HCEC 1CT (cell line): ENCODE measurements at places on chromosomes 1 and 21.

DNA sequence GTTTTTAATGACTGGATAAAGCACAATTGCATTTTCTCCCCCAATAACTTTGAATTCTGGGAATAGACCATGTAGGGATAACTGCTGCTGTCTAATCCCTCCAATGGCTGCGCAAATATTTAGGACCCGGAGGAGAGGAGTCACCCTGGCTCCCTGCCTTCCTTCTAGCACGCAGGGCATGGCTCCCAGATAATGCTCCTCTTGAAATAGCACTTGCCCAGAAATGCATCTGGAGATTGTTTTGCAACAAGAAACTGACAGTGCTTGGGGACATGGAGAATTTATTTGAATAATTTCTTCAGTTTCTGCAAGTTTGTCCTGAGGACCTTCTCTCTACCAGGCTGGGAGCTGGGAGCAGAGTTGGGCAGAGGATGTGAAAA lies 83.5 kb downstream of the MAN1C1 start:
- DNase-seq, result no peak

DNA sequence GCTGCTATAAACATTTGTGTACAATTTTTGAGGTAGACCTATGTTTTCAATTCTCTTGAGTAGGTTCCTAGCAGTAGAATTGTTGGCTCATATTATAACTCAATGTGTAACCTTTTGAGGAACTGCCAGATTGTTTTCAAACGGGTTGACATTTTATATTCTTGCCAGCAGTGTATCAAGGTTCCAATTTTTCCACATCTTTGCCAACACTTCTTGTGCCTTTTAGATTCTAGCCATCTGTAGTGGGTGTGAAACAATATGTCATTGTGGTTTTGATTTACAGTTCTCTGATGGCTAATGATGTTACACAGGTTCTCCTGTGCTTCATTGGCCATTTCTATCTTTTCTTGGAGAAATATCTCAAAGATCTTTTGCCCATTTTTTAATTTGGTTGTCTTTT lies 36.4 kb downstream of the MAP3K7CL start:
- DNase-seq, result no peak

DNA sequence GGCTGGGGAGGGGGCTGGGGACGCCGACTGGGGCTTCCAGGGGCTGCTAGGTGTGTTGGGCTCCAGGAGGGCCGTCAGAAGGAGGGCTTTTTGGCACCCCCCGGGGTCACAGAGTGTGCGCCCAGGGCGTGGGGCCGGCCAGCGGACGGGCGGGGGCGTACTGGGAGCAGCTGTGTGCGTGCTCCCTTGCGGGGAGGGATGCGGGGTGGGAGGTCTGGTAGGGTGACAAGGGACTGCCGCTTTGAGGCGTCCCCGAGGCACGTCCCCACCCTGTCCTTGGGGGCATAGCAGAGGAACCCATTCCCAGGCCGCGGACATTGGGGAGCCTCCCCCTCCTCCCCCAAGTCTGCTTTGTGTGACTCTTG lies 1.1 kb downstream of the FOXO6 start:
- DNase-seq, result no peak

GRCh38 chr1:151013518-151013917 lies 5.3 kb downstream of the PRUNE1 start:
- DNase-seq, result no peak

DNA sequence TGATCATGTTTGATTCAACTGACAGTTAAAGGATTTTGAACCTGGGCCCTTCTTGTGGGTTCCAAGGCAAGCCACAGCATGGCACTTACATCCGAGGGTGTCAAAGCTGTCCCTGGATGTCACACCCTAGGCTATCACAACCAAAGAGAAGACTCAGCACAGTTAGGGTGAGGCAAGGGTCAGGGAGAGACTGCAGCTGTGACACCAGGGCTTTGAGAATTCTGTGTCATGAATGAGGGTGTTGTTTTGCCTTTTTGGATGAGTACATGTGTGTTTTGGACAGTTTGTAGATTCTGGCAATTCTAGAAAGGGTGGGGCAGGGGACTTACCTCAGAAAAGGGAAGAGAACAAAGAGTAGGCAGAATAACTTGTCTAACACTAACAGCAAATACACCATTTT lies 37.8 kb upstream of the ZNF326 start:
- DNase-seq, result no peak

GRCh38 chr1:166062421-166063070 lies 104.3 kb downstream of the FAM78B start:
- no peak for DNase-seq

DNA sequence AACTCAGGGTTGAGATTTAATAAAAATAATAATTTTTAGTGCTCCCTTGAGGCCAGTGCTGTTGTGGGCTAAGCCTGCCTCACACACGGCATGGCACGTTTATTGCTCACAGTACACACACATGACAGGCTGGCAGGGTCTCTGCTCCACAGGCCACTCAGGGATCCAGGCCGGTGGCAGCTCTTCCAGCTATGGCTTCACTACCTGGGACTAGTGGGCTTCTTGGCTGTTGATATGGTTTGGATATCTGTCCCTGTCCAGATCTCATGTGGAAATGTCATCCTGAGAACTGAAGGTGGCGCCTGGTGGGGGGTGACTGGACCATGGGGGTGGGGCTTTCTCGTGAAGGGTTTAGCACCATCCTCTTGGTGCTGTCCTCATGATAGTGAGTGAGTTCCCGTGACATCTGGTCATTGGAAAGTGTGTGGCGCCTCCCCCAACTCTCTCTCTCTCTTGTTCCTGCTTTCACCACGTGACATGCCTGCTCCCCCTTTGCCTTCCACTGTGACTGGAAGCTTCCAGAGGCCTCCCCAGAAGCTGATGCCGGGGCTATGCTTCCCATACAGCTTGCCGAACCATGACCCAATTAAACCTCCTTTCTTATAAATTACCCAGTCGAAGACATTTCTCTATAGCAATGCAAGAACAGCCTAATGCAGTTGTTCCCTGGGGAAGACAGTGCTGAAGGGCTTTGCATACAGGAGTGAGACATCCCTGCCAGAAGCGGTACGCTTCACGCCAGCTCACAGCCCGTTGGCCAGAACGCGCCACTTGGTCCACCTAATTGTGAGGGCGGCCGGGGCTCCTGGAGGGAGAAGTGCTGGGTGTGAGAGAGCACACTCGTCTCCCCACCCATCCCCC lies 226.9 kb upstream of the C1orf174 start:
- DNase-seq, result no peak

DNA sequence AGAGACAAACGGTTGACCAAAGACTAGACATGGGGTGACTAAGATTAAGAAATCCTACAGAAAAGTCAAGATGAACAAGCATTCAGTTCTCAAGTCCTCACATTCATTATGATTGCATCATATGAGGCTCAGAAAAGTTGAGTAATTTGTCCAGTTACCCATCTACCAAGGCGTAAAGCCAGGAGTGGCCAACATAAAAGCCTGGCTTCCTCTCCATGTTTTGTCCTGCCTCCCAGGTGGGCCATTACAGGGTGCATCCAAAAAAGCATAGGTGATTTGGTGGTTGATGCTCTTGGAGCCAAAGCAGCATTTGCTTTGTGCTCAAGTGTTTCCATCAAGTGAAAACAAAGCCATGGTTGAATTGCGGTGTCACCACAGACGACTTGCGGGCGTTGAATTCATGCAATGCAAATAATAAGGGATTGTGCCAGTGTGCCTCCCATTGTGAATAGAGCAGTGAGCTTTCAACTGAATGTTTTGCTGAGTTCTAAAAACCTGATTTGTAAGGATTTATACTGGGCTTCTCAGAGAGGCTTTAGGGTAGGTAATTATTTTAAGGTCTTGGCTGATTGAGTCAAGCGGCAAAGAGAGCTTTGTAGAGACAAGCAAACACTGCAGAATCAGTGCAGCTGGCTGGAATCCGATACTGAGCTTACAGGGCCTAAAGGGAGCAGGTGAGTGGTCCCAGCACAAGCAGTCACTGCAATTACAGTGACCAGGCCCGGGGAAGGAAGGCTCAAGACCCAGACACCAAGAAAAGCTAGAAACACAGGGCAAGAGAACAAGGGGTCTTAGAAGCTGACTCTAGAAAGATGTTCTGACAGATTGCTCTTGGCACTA lies 54.1 kb downstream of the KCNJ15 start:
- DNase-seq, result peak; percentile 83

GRCh38 chr1:164472841-164473240 lies 86.1 kb upstream of the PBX1 start:
- no peak for DNase-seq

DNA sequence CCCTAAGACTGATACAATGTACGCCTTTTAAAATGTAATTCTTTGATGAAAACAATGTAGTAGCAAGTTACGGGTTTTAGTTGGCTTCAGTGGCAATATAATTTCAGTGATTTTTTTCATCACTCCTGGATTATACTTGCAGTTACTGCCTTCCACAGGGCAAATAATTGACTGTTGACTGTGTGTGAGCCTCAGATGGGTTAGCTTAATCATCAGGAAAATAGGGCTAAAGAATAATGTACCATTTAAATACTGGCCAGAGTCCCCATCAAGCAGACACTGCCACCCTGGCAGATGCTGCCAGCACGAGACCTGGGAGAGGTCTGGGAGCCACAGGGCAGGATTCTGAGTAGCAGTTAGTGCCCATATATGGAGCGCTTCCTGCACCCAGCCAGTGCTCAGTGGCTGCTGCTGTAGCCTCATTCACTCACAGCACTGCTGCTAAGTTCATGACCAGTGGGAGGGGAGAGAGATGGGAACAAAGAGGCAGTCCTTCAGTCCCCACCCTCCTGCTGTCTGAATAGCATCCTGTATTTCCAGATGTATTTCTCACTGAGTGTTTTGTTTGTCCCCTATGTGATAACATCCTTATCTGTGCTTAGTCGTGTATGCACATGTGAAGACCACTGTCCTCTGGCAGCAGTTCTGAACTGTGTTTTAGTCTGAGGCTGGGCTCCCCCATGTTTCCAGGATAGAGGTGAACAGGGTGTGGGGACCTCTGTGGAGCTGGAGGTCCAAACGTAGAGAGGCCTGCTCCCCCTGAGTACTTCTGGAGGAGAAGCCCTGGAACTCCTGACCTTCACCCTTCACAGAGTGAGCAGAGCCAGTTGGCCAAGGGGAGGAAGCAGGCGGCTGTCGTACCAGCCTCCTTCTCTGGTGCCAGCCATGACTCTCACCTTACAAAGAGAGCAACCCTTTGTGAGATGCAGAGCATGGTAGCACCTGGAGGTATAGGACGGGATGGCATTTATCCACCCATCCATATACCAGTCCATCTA lies 80.4 kb downstream of the ADARB1 start:
- DNase-seq, result peak; percentile 72

GRCh38 chr1:229286099-229286766 lies 15.3 kb downstream of the RAB4A start:
- DNase-seq, result peak; percentile 32

DNA sequence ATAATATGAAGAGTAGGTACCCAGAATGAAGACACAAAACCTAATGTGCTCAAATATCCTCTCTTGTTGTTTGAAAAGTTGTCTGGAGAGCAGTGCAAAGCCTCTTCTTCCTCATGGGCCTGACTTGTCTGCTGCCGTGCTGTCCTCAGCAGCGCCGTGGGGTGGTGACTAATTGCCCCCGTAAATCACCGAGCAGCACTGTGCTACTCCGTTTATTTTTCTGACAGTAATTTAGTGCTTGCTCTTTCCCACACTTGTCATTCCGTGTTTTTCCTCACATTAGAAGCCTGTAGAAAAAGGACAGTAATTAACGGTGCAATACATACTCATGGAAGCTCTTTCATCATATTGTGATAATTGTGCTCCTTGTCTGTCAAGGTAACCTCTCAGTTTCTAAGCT lies 114.8 kb upstream of the BARHL2 start:
- DNase-seq, result no peak

DNA sequence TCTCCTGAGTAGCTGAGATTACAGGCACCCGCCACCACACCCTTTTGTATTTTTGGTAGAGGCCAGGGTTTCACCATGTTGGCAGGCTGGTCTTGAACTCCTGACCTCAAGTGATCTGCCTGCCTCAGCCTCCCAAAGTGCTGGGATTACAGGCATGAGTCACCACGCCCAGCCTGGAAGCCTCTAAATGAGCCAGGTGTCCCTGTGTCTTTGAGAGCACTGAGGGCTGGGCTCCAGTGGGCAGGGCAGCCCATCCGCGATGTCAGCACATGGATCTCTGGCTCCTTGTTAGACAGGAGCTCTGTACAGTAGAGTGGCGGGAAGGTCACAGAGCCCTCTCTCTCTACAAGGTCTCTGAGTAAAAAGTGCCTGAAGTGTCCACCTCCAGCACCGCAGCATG lies 124.3 kb downstream of the PGBD5 start:
- no peak for DNase-seq

GRCh38 chr1:25472471-25472870 lies 41.8 kb downstream of the MACO1 start:
- DNase-seq, result no peak

DNA sequence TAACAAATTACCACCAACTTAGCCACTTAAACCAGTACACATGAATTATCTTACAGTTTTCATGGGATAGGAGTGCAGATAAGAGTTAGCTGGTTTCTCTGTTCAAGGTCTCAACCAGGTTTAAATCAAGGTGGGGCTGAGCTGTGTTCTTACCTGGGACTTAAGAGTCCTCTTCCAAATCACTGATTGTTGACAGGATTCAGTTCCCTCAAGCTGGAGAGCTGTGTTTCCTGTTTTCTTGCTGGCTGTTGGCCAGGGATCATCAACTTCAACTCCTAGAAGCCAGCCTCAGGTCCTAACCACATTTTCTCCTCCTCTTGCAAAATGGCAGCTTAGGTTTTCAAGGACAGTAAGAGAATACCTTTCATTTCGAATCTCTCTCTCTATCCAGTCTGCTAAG lies 123.8 kb upstream of the CHRM3 start:
- DNase-seq, result no peak

GRCh38 chr1:3482378-3482849 lies 27.9 kb downstream of the ARHGEF16 start:
- no peak for DNase-seq

GRCh38 chr1:168654198-168654915 lies 74.6 kb downstream of the DPT start:
- DNase-seq, result peak; percentile 46

GRCh38 chr1:232369451-232370296 lies 260.3 kb downstream of the SIPA1L2 start:
- no peak for DNase-seq

DNA sequence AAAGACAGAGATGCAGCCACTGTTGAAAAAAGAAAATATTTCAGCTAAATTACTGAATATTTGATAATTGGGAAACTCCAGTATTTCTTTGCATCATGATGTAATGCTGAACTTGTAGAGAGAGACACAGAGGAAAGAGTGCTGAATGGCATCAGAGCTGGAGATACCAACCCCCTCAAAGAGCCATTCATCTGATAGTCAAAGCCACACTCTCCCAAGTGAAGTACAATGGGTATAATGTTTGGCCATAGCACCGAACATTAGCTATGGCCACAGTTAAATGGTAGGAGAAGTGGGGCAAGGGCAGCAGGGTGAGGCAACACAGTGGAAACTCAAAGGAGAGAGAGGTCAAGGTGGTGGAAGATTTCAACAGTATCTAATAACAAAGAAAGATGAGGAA lies 107.5 kb upstream of the TNFSF4 start:
- DNase-seq, result no peak

- no peak for DNase-seq
These were observed 176.4 kb downstream of the MIS18A start for GRCh38 chr21:32102426-32102825.

- peak; percentile 77 for DNase-seq
These were observed 39.3 kb downstream of the HMGB4 start for GRCh38 chr1:33903210-33903589.
